Nephron progenitor cell (in vitro differentiated cells): ENCODE measurements at places on chromosomes 16 and 17.

DNA sequence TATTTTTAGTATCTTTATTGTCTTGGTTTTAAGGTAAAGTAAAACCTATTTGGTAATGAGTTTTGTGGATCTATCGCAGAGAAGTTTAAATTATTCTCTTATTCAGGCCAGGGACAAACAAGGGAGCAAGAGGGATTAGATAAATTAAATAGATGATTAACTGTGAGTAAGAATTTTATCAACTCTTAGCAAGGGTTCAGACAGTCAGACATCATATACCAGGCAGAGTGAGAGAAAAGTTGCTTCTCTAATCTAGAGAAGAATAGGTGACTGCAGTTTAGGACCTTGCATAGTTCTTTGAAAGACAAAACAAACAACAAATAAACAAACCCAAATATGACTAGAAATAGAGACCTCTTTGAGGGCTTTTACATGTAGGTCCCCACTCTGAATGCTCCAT is 840.2 kb upstream of the GOT2 start:
- no peak for DNase-seq

DNA sequence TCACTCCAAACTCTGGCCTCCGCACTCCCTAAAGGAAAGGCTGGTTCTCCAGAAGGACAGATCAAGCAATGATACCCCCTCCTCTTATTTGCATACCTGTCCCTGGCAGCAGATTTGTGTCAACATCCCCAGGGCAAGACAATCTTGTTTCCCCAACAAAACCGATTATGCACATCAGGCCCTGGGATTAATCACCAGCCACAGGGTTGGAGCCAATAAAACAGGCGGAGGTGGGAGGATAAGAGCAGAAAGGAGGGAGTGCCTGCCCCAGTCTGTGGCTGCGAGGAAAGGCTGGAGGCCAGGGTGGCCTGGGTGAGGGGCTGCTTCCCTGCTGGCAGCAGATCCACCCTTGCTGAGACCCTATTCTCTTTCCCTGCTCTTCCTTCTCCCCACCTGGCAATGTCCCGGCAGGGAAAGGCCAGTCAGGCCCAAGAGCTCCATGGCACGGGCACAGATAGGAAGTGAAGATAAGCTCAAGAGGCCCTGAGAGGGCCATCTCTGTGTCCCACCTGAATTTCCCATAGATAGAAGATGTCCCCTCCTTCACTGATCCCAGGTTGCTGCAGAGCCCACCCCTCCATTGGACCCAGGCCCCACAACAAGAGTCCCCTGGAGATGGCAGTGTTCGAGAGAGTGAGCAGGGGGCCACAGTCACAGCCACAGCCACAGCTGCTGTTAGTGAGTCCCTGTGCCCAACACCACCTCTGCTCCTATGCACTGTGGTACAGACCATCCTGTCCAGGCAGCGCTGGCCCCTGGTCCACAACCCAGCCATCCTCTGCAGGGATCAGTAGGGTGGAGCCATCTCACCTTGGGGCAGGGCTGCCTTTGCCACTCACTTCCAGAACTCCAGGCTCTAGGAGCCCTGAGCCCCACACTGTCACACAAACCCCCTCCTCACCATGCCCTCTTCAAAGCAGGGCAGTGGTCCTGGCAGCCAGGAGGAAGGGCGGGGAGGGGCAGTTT is 137.5 kb downstream of the SDK2 start:
- no peak for DNase-seq

DNA sequence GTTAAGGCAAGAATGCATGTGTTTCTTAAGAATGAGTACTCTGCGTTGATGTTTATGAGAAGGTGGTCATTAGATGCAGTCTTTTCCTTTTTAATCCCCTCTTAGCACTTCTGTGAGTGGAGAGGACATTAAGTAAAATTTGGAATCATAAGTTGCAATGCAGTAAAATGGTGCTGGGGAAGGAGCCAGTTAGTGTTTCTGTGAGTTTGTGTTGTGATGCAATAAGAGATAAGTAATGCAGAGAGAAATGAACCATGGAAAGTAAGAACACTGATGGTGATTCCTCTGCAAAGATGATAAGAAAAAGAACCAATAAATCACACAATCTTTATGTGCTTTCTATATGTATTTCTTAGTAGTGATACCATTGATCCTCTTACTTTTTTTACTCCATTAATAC is 20.0 kb downstream of the ABHD15 start:
- no peak for DNase-seq

DNA sequence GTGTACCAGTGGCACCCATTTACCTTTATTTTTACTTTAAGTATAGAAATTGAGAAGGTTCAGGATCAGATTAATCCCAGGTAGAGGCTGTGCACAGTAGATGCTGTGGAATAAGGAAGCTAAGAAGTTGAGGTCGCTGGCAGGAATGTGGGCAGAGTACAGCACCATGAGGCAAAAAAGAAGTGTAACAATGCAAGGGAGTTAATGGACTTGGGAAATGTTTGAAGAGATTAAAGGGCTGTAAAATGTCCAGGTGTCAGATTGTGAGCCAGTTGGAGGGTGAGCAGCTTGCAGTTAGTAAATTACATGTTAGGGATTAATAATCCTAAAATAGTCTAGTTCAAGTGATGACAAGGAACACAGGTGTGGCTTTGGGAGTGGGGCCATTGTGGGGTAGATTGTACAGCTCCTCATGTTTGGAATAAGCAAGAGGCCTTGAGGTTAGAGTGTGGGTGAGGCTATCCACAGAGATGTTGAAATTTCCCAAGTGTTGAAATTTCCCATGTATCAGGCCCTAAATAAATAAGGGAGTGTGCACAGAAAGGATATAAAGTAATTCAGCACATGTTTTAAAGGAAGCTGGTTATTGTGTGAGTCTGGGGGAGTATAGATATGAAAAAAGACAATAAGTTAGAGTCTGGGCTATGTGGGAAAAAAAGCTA is 21.5 kb downstream of the TAT start:
- no peak for DNase-seq

- DNase-seq: no peak
Observed at GRCh38 chr17:82935966-82936767, 96.3 kb upstream of the ZNF750 start.

DNA sequence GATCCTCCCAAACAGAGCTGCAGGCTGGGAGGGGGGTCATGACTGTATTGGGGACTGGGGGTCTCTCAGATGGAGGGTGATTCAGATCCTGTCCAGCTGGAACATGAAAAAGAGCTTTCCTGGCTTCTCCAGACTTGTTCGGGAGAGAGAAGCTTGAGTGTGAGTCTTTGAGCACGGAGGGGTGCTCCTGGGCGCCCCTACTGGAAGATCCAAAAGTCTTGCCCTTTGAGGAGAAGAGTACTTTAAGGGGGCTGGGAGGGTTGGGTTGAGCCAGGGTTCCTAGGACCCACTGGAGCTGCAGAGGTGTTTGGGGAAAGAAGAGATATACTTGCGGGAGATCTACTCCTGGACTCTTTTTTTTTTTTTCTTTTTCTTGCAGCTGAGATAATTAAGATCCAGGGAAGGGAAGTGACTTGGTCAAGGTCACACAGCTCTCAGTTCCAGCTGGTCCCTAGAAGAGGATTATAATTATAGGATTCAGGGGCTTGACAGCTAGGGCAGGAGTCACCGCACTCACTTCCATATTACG is 8.4 kb downstream of the RARA start:
- DNase-seq: peak; percentile 58

GRCh38 chr17:73060721-73061120 is 31.8 kb downstream of the SLC39A11 start:
- DNase-seq: no peak

GRCh38 chr17:17448076-17448475 is 28.7 kb upstream of the MED9 start:
- no peak for DNase-seq

DNA sequence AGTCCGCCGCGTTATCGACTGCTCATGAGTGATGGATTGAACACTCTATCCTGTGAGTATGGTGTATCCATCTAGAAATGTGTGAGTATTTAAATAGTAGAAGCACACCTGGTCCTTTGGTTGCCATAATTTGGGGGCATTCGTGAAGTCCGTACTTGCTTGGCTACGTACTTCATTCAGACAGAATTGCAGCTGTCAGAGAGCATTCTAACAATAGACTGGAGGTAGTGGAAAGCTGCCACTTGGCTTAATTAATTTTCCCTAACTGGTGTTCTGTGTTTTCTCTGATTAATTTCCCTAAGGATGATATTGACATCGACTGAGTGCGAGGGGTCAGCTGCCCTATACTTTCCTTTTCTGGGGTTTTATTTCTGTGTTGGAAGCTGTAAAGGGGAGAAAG is 14.1 kb downstream of the RPA1 start:
- no peak for DNase-seq

DNA sequence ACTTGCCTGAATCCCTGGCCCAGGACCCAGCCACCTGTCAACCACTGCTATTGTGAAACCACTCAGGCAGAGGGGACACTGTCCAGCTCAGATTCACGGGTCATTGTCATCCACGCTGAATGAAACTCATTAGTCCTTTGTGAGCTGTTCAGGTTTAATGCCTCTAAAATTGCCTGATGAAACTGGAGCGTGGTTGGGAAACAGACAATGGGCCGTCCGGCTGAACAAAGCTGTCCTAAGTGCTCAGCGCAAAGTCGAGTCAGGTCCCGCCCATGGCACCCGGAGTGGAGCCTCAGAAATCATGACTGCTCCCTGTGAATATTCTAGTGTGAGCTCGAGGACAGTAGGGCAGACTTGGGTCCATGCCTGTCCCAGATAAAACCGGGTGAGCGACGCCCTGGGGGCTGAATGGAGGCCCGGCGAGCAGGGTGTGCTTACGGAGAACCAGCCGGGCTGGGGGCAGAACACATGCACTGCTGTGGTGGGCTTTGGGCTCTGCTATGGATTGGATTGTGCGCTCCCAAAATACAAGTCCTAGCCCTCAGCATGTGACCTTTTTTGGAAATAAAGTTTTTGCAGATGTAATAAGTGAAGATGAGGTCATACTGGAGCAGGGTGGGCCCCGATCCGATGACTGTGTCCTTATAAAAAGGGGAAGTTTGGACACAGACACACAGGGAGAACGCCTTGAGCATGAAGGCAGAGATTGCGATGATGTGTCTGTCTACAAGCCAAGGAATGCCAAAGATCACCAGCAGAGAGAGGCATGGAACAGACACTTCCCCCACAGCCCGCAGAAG is 12.9 kb upstream of the CMIP start:
- no peak for DNase-seq

GRCh38 chr16:4937782-4938682 is 1.1 kb upstream of the PPL start:
- DNase-seq: no peak
